Activated CD8-positive, alpha-beta T cell treated with anti-CD3 and anti-CD28 coated beads, Interleukin-2, amount 10 ng/mL, durations not matched to agents 7 days and 5 days (primary cell): ENCODE measurements at places on chromosomes 12 and 14.

- peak; percentile 77 for DNase-seq
These were observed 11.2 kb downstream of the ESRRB start for GRCh38 chr14:76386944-76387782.

DNA sequence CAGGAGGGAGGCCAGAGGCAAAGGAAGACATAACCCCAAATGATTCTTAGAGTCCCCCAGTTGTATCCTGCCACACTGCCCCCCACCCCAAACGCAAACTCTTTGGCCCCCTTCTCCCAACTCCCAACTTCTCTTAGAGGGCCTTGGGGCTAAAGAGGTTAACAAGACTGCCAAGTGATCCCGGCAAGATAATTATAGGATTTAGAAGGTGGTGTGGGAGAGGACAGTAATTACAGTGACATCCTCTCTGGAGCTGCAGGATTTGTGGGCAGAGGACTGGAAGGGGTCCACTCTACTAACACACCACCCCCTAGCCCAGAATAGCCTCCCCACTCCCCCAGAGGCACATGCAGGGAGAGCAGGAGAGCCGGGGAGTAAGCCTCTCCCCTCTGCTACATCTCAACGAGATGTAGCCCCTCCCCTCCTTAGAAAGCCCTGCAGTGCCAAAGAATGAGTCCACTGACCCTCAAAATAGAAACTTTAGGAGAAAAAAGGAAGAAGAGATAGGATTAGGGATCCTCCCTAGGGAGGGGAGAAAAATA, 5.3 kb upstream of the GDF11 start:
- no peak for DNase-seq

DNA sequence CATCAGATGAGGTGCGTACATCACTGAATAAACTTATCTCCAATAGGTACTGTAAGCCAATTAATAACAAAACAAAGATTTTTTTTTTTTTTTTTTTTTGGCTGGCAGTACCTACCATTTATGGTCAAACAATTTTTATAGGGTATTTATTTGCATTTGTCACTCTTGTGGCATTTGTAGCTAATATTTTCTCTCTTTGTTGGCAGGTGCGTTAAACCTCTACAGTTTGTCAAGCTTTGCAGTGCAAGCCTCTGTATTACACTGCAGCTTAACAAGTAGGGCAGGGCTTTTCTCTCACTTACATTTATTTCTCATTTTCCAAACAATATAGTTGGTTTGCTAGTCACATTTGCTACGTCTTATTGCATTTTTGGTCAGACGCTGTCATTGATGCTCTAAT, 12.3 kb downstream of the PRPF39 start:
- no peak for DNase-seq

DNA sequence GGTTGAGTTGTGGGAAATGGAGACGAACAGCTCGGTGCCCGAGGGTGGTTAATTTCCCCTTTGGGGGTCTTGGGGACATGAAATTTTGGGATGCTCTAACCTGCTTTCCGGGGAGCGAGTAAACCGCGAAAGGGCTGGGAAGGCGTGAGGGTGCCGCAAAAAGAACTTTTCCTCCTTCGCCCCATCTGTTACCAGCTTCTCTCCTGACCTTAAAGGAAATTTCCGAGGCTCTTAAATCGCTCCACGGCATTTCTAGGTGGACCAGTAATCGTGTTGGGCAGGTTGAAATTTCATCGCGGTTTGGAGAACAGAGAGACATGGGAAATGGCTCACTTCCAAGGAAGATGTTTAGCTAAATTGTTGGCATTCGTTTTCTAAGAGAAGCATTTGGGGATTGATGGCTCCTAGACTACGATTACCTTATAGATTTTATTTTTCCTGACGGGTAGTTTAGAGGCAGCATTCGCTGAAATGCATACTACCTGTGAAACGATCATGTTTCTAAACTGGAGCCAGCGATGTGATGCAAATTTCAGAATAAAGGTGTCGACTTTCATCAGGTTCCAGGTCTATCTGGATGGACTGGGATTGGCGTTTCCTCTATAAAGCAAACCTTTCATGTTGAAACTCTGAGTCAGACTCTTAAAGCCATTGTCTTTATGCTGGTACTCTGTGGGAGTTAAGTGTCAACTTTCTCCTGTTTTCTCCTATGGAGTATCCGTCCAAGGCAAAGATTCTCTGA, 414.5 kb downstream of the PCNX1 start:
- DNase-seq, result no peak

DNA sequence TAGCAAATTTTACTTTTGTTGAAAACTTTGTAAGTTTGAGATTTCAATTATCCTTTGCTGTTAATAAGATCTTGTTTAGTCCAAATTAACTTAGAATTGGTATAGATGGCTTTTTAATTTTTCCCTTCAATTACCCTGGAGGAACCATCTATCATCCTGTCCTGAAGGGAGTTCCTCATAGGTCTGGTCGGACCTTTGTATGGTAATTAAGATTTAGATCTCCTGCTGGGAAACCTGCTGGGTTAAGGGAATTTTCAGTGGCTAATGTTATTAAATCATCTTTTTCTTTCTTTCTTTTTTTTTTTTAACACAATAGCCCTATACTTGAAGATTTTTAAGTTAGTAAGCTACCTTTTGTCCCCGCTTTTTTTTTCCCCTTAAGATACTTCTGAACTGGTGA, 63.0 kb upstream of the PRMT8 start:
- DNase-seq, result no peak

- no peak for DNase-seq
These were observed 62.2 kb downstream of the TSPAN11 start for GRCh38 chr12:30988646-30989286.
